ENCODE measurements at places on chromosomes 3 and 15. TPM values are rescaled to one million over a fixed set of nuclear protein-coding genes. Genes with fewer than 3 reads are reported as not detected.

Gene CCDC50
- 47.4 TPM for total RNA-seq

Gene PFN2
- total RNA-seq, result 369 TPM

Gene LRRC57
- total RNA-seq, result 29.0 TPM

Gene KLHL40
- 0.12 TPM for total RNA-seq

Gene SUCNR1
- 0.75 TPM for total RNA-seq

Gene SPINK8
- total RNA-seq, result not detected

Gene TGM4
- not detected for total RNA-seq

Gene ITIH1
- total RNA-seq, result 8.0 TPM

Gene C15orf39
- total RNA-seq, result 70.3 TPM

Gene MB21D2
- 23.1 TPM for total RNA-seq

Gene C3orf85
- 2.3 TPM for total RNA-seq

Gene P2RY12
- not detected for total RNA-seq

Gene ST3GAL6
- total RNA-seq, result 21.9 TPM

Gene UROC1
- not detected for total RNA-seq

Gene IL5RA
- 0.14 TPM for total RNA-seq

Gene SEMA5B
- total RNA-seq, result 12.8 TPM

Gene NANOGP8
- not detected for total RNA-seq

Gene ALS2CL
- total RNA-seq, result 31.7 TPM

Gene SPTBN5
- total RNA-seq, result 4.2 TPM
